H9 (cell line): ENCODE measurements at places on chromosomes 2 and 18.

- no peak overlapping the region for H3K27ac ChIP-seq
- H3K4me1 ChIP-seq, result no peaks in the 10 kb centered on the region
- H3K27me3 ChIP-seq, result no peaks in the 10 kb centered on the region
- no peak for DNase-seq
Observed at GRCh38 chr2:72089028-72089427, 58.6 kb downstream of the CYP26B1 start.

DNA sequence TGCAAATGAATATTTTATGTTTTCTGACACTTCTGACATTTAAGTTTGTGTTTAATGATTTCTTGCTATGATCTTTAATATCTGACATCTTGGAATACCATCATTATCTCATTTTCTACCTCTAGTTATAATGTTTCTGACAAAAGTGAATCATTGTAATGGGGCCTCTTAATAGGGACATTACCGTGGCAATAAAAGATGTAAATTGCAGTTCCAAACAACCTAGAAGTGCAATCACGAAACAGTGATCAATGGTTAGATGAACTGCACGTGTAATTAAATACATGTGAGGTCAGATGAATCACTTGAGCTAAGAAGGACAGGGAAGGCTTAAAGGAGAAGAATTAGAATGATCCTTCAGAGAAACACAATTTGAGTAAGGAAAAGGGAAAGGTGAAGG, 1078.3 kb downstream of the DPP10 start:
- no peak for DNase-seq
- H3K36me3 ChIP-seq, result no peaks in the 10 kb centered on the region
- no peak overlapping the region for H3K4me3 ChIP-seq
- no peaks in the 10 kb centered on the region for H3K27me3 ChIP-seq
- H3K4me1 ChIP-seq, result no peaks in the 10 kb centered on the region; the same call in 1 of the 2 replicates
- H3K27ac ChIP-seq, result no peak overlapping the region

DNA sequence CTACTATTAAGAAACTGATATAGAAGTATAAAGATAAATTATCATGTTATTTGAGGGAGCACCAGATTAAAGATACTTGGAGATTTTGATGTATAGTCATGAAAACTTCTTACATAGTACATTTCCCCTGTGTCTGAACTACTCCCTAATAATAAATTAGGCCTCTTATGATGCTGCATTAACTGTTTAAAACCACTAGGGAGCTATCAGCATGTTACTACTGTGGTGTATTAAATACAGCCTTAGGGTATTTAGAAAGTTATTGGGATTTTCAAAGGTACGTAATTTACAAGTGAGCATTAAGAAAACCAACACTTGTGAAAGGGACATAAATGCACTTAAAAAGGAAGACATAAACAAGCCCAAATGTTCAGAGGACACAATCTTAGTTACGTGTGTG, 714.0 kb downstream of the EPHA4 start:
- H3K4me1 ChIP-seq, result no peaks in the 10 kb centered on the region; the same call in 1 of the 2 replicates
- H3K27me3 ChIP-seq, result no peaks in the 10 kb centered on the region
- H3K27ac ChIP-seq, result no peak overlapping the region
- H3K4me3 ChIP-seq, result no peak overlapping the region

GRCh38 chr2:234512884-234513669, 16.2 kb upstream of the ARL4C start:
- no peak overlapping the region for H3K27ac ChIP-seq
- no peaks in the 10 kb centered on the region; the same call in 2 of the 3 replicates for H3K36me3 ChIP-seq
- no peaks in the 10 kb centered on the region for H3K27me3 ChIP-seq
- no peaks in the 10 kb centered on the region for H3K4me1 ChIP-seq

- peaks cover 30% of the 10 kb centered on the region for H3K27me3 ChIP-seq
- no peak overlapping the region for H3K4me3 ChIP-seq
- no peak overlapping the region for H3K27ac ChIP-seq
- no peaks in the 10 kb centered on the region for H3K36me3 ChIP-seq
Observed at GRCh38 chr2:26853751-26854150, 5.8 kb downstream of the DPYSL5 start.

- no peaks in the 10 kb centered on the region for H3K27me3 ChIP-seq
- no peaks in the 10 kb centered on the region for H3K36me3 ChIP-seq
- H3K27ac ChIP-seq, result no peak overlapping the region
- H3K4me3 ChIP-seq, result no peak overlapping the region
Observed at GRCh38 chr2:590214-591175, 86.7 kb downstream of the TMEM18 start.

- no peaks in the 10 kb centered on the region; the same call in 1 of the 2 replicates for H3K4me1 ChIP-seq
- no peak for DNase-seq
- no peak overlapping the region for H3K4me3 ChIP-seq
Observed at GRCh38 chr18:23377669-23378301, 75.3 kb upstream of the RIOK3 start.

- H3K36me3 ChIP-seq, result no peaks in the 10 kb centered on the region
- no peaks in the 10 kb centered on the region for H3K4me1 ChIP-seq
- DNase-seq, result no peak
- H3K27me3 ChIP-seq, result peaks cover 17% of the 10 kb centered on the region; the same call in 1 of the 2 replicates
Observed at GRCh38 chr2:178191004-178191508, 3.3 kb upstream of the OSBPL6 start.

GRCh38 chr2:46385786-46386577, 88.8 kb downstream of the EPAS1 start:
- H3K27ac ChIP-seq, result no peak overlapping the region
- H3K27me3 ChIP-seq, result no peaks in the 10 kb centered on the region
- no peaks in the 10 kb centered on the region for H3K4me1 ChIP-seq
- H3K4me3 ChIP-seq, result no peak overlapping the region

DNA sequence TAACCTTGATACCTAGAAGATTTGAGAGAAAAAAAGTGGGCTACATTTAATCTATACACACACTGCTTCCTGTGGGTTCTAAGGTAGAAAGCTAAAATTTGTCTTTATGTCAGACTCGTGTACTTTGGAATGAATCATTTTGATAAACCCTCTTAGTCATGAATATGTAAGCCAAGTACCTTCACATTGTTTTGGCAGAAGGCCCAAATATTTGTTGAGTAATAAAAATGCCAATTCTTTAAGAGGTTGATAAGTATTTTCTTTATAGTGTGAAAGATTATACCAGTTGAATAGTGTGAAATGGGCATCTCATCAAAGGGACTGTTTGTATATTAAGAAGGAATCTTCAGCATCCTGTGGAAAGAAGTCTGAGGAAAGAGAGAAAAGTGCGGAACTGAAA, 1464.7 kb upstream of the ZEB2 start:
- H3K36me3 ChIP-seq, result no peaks in the 10 kb centered on the region
- H3K27ac ChIP-seq, result no peak overlapping the region
- no peak overlapping the region for H3K4me3 ChIP-seq
- H3K27me3 ChIP-seq, result no peaks in the 10 kb centered on the region

DNA sequence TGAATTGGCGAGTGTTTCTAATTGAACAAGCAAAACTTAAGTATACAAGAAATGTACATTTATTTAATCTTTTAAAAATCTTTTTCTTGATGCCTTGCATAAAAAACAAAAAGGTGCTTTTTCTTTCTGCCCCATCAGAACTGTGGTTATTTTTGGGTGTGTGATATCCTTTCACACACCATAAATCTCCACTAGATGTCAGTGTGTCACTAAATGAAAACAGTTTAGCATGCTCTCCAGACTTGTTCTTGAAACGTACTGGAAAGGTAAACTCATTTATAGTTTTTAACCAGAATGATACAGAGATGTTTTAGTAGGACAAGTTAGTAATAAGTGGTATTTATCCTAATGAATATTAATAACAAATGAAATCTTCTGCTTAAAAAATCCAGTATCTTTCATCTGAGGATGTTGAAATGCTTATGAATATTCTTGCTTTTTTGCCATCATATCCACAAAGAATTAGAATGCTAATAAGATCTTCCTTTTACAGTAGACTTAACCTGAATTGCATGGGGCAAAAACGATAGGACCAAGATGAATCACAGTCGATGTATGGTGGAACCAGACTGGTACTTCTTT, 96.8 kb downstream of the UBE2E3 start:
- H3K27me3 ChIP-seq, result no peaks in the 10 kb centered on the region
- no peak overlapping the region for H3K4me3 ChIP-seq
- no peaks in the 10 kb centered on the region for H3K36me3 ChIP-seq

DNA sequence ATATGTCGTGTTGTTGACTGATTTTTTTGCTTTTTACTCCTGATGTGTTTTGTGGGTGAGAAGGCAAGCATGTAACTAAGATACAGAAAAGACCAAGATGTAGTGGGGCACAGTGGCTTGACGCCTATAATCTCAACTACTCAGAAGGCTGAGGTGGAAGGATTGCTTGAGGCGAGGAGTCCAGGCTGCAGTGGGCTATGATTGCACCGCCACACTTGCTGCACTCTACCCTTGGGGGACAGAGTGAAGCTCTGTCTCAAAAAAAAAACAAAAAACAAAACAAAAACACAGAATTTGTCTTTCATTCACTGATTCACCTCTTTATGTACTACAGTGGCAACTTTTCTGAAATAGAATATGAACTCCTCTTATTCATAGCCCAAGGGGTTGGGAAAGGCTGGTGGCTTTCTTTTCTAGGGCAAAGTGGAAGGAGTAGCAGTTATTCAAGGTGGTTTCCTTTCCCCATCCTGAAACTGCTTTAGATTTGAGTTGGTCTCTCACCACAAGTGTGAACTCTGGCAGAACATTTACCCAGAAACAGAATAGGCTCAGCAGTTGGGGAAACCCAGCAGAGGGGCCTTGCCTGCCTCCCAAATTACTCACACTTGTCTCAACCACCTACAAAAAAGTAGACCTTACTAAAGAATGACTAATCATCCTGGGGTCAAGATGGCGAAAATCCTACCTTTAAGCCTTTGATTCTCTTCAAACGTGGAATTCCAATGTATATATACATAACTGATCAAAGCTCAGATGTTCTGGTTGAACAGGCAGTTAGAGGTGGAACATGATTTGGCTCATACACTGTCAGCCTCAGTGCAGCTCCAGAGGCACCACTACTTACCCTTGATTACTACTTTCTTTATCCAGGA, 6.5 kb downstream of the TANK start:
- H3K36me3 ChIP-seq, result peaks cover 5% of the 10 kb centered on the region; the same call in 1 of the 3 replicates
- no peaks in the 10 kb centered on the region; the same call in 1 of the 2 replicates for H3K4me1 ChIP-seq
- no peaks in the 10 kb centered on the region for H3K27me3 ChIP-seq
- no peak for DNase-seq
- H3K27ac ChIP-seq, result no peak overlapping the region
